Stimulated activated CD4-positive, alpha-beta T cell treated with anti-CD3 and anti-CD28 coated beads, Interleukin-2, amount 100 ng/mL, for 24 hours (primary cell): ENCODE measurements at places on chromosomes 11 and 22.

DNA sequence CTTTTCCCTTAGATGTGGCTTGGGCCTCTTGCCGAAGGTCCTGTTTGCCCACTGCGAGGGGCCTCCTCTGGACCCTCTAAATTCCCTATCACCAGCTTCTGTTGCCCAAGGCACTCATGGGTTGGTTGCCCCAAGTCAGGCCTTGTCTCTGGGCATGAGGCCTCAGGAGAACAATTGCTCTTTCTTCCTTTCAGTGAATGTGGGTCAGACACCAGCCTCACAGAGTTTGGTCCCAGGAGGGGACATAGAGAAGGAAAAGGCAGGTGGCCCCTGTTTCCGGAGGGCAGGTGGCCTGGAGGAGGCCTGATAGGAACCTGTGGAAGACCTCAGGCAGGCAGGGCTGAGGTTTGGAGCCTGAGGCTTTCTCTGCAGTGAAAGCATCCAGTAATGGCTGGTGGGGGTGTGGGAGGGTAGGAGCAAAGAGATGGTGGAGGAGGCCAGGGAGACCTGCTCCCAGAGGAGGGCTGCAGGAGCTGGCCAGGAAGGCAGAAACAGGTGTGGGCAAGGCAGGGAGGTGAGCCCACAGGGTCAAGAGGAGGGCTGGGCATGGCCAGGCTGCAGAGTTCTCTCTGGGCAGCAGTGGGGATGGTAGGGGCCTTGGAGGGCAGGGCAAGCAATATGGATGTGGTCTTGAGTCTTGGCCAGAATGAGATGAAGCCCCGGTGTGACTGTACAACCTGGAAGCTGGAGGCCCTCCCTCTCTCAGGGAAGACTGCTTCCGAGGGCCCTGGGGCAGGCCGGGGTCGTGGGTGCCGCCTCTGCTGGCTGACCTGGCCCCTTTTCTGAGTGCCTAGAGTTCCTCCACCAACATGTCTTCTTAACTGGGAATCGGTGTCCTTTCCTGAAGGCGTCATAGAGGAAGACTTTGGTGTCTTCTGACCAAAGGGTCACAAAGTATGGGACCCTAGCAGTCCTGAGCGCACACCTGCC, 28.0 kb upstream of the LMO1 start:
- no peak for DNase-seq

- no peak for DNase-seq
These were observed 8.9 kb downstream of the ZNRF3 start for GRCh38 chr22:28892175-28892731.

- no peak for DNase-seq
These were observed 839.2 kb downstream of the TBC1D22A start for GRCh38 chr22:47601666-47602065.

DNA sequence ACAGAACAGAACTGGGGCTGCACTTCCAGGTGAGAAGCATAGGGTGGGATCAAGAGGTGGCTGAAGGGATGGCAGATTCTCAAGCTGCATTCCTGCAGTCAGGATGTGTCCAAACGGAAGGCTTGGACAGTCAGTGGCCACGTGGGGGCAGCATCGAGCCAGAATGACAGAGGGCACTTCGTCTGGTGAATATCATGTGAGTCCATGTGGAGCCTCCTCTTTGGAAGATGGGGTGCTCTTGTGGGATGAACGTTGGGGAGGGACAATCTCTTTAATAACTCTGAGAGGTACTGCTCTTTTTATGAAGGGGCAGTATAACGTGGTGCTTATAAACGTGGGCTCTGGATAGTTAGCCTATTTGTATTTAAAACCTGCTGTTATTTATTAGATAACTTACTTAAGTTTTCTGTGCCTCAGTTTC, 154.9 kb upstream of the NAV2 start:
- peak; percentile 77 for DNase-seq

GRCh38 chr11:73566422-73566821, 31.5 kb downstream of the FAM168A start:
- no peak for DNase-seq

DNA sequence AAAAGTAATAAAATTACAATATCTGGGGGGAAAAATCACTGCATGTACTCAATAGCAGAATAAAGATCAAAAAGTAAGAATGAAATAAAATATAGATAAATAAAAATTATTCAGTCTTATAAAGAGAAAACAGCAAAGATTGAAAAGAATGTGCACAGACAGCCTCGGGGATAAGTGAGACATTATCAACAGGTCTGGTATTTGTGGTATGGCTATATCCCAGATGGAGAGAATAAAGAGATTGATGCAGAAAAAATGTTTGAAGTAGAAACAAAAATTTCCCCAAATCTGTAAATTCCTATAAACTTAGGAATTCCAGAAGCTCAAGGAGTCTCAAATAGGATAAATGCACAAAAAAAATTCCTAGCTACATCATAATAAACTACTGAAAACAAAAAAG, 74.5 kb upstream of the LUZP2 start:
- no peak for DNase-seq
